GM12891 (cell line): ENCODE measurements at places on chromosomes 11 and 22.

- DNase-seq = no peak
Measured at GRCh38 chr11:16292167-16292859, 64.0 kb downstream of the SOX6 start.

DNA sequence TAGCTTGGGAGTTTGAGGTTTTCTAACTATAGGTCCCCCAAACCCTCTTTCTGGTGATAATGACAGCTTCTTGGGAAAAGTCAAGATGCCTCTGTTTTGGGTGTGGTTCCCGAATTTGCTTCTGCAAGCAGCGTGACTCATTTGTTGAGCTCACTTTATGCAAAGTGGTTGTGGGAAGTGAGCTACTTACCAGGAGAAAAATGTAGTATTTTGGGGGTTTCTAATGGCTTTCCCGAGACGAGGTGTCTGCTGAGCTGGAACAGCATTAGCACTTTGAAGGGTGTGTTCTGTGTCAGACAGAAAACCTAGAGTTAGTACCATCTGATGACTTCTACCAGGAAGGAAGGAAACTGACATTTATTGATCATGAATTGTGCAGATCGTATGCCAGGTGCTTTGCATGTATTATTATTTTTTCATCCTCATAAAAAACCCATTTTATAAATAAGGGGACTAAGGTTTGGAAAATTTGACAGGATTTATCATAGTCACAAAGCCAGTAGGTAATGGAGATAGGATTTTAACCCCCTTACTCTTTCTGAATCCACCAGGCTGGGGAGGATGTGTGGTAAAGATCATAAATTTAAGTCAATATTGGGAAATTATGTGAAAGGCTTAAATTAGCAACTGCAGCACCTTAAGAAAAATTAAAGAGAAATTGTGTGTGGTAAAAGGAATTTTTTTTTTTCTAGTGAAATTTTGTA, 108.8 kb upstream of the CD44 start:
- DNase-seq = no peak

DNA sequence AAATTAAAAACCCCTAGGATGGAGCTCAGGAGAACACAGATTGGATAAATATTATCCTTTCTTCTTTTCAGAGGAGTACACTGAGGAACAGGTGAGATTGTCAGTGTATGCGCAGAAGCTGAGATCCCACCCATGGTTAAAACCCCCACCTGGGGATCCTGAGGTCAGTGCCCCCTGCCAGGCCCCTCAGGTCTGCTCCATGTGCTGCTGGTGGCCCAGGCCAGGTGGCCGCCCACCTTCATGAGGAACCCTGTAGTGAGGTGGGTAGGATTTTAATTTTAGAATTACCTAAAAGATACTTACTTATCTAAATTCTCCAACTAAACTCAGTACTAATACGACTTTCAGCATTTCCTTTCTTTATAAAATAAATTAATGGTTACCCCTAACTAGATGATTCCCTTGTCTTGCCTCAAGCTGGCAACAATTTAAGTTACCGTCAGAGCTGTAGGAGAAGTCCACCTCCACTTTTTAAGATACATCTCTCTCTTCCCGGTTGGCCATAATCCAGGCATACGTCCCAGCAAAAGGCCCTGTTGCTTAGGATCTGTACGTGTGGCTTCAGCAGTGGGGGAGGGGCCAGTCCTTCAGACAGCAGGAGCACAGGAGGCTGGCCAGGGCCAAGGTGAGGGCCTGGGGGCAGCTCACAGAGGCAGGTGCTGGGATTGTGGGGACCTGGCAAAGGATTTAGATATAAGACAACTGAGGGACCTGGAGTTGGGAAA, 61.5 kb upstream of the PITPNB start:
- DNase-seq = no peak

GRCh38 chr11:117171007-117171403, 7.5 kb upstream of the SIDT2 start:
- no peak for DNase-seq

DNA sequence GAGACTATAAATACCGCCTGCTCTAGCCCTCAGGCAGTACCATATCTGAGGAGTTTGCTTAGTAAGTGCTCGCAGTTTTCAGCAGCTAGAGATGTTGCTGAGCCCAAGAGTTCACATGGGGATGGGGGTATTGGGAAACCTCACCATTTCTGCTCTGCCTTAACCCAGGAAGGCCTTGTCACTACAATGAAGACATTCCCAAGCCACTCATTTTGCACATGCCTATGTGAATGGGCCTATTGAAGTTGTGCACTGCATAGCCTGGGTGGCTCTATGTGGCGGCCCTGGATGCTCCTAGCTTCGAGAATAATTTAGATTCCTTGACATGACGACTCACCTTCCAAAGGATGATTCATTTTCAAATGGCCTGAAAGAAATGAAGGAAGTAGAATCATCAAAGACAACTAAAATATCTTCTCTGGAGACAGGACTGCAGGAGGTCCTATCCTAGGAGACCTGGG, 163.4 kb downstream of the ADAMTS15 start:
- DNase-seq = no peak

- DNase-seq = no peak
Measured at GRCh38 chr11:27456795-27457329, 15.7 kb downstream of the LGR4 start.

GRCh38 chr22:49642741-49643140, 184.9 kb downstream of the BRD1 start:
- no peak for DNase-seq

GRCh38 chr22:19882446-19883381, 28.0 kb upstream of the GNB1L start:
- no peak for DNase-seq

DNA sequence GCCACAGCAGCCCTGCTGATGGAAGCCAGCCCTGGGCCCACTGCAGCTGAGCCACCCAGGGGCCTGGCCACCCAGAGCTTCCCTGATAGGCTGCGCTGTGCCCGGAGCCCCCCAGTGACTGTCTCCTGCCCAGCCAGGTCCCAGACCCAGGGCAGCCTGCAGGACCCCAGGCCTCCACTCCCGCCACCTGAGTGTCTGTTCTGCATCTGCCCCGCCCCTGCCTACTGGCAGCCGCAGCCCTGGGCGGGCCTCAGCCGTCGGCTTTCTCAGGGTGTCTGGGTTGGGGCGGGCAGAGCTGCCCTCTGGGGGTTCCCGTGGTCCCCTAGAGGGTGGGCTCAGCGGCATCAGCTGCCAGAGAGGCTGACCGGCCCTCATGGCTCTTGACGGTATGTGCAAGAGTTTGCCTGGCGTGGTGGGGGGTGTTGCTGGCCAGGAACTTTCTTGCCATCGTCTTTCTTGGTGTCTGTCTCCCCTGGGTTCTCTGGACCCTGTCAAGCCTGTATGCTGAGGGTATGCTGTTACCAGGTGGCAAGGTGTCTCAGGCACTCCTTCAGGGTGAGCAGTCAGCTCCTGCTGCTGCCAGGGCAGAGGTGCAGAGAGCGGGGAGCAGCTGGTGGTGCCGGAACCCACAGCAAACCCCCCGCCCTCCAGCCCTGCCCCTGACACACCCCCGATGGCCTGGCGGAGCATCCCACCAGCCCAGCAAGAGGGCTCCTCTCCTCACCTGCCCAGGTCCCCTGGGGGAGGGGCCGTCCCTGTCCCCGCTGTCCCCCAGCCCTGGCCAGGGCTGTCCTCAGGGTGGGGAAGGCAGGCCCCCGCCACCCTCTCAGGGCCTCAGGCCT, 12.2 kb upstream of the PIM3 start:
- no peak for DNase-seq
